ENCODE measurements at places on chromosomes 7 and 10. TPM values are rescaled to one million over a fixed set of nuclear protein-coding genes. Genes with fewer than 3 reads are reported as not detected.

The AFAP1L2 gene
- total RNA-seq = 144 TPM

The SNCG gene
- total RNA-seq = 132 TPM

The TRPV5 gene
- total RNA-seq = 0.22 TPM

The SLC26A3 gene
- total RNA-seq = not detected

DNA sequence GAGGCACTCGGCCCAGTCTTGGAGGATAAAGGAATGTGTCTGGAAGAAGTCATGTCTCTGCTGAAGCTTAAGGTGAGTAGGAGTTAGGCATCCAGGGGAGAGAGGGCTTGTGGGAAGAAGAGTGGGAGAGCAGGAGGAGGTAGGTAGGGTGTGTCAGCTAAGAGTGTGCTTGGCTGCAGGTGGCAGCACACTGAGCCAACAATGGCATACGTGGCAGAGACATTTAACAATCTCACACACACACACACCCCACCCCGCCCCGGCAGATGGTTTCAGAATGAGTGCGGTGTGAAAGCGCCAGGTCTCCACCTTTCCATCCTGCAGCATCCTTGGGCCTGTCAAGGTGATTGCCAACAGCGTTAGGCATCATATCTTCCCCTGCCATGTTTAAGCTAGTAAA, 11.2 kb upstream of the ARPC1A start:
- DNase-seq = no peak

DNA sequence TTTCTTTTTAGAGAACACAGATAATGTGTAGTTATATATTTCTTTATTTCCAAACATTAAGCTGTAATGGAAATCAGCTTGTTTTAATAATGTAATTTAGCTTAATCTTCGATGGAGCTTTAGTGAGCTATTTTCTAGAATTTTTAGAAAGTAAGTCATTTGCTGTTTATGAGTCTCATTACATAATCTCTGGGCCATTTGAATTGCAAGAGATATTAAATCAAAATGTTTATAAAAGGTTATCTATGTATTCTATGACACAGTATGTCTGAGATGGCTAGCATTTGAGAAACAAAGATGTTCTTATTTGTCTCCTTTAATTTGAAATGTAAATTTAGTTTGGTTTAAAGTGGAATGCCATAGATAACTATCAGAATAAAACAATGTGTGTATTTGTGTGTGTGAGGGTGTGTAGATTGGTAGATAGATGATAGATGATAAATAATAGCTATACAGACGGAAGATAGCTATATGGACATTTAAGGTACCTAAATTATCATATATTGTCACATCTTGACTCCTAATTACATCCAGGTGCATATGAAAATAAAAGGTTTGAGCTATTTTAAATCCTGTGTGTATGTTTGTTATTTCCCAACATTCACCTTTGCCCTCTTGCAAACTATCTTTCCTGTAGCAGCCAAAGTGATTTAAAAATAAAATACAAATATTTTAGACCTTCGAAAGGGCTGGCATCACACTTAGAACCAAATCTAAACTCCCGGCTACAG, 478.0 kb upstream of the KLF6 start:
- DNase-seq = no peak

GRCh38 chr10:126455766-126456405, 67.6 kb upstream of the ADAM12 start:
- no peak for DNase-seq

DNA sequence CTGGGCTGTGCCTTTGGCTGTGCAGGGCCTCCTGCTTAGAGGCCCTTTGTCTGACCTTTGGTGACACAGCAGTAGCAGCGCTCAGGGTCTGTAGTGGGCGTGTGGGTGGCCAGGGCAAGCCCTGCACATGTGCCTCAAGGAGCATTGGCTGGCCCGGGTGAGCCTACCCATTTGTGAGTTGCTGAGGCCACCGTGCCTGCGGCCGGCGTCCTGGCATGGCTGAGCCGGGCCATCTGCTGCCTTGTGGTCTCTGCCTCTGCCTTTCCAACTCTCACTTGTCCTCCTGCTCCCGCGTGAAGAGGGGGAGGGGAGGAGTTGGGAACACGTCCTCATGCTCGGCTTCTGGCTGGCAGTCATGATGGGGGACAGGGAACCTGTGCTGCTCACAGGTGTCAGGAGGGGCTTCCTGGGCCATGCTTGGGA, 9.2 kb upstream of the ORAI2 start:
- no peak for DNase-seq

DNA sequence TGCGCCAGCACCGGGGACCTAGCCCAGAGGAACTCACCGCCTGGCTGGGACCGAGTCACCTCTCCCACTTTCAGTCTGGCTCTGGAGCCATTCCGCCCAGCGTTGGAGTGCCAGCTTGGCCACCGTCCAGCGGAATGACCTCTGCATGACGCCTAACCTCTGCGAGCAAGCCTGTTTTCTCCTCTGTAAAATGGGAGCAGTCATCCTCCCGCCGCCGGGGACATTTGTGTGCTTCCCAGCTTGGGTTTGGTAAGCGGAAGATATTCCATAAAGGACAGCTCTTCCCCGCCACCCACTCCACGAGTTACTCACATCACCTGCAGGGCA, 1.3 kb upstream of the ZCCHC24 start:
- peak; percentile 89 for DNase-seq

DNA sequence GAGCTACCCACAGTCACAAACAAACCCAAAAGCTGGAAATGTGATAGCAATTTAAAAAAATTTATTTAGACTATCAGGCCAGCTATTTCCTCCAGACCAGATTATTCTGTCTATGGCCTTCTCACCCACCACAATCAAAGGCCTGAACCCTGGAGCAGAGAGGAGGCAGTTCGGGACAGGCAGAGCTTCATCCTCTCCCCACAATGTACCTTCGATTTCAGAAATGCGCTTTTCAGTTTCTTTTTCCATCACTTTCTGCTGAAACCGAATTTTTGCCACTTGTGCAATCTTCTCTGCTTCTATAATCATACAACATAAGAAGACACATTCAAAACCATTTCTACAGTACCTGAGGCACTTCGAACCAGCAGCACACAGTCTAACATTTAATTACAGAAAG, 29.9 kb downstream of the ERLIN1 start:
- DNase-seq = no peak

DNA sequence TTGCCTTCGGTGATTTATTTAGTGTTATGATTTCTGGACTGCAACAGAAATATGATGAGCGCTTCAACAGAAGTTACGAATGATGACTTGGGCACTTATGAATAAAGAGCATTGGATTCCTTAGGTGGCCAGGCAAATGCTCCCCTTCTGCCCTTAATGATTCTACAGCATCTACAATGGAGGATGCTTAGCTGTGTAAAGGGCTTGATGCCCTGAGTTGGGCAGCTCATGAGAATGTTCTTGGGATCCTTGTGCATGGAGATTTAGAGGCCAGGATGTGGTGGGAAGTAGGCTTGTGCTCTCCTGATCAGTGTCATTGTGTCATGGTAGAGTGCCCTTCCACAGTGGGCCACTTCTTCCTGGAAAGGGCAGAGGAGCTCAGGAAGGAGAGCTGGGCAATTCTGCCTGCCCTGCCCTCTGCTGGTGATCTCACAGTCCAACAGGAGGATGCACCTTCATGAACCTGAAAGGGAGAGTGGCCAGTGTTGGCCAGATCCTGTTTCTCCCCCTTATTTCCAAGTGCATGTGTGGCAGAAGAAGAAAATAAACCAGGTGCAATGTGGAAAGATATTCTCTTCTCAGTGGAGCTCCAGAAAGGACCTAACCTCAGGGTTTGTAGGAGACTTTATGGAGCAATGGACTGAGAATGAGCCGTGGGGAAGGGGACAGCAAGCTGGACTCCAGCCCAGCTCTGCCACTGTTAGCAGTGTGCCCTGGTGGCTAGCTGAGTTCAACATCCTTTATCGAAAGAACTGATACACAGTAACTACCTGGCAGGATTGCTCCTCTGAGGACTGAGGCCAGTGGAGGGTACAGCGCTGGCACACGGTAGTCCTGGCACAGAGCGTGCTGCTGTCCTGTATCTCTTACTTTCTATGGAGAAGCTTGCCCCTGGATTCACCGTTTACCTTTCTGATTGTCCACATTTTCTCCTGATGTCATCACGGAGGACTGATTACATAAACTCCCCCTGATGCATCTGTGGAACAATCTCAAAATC, 182.9 kb downstream of the BMPER start:
- no peak for DNase-seq

- no peak for DNase-seq
These were observed 244.3 kb upstream of the PHYHIPL start for GRCh38 chr10:58932126-58932525.

GRCh38 chr7:149475121-149476045, 14.5 kb upstream of the ZNF777 start:
- no peak for DNase-seq

DNA sequence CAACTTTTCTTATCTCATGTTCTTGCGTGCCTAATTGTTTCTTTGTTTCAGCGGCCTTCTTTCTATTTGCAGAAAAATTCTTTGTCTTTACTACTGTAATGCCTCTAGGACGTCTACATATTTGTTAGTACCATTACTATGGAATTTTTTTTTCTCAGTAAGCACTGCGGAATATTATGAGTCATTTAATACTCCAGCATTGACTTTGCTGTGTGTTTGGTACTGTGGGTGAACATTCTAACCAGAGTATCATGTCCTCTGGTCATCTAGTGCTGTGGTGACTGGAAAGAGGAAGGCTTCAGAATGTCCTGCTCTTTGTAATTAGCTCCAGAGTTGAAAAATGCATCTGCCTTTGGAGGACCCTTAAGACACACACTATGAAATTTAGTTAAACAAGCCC, 58.5 kb upstream of the FERD3L start:
- no peak for DNase-seq

DNA sequence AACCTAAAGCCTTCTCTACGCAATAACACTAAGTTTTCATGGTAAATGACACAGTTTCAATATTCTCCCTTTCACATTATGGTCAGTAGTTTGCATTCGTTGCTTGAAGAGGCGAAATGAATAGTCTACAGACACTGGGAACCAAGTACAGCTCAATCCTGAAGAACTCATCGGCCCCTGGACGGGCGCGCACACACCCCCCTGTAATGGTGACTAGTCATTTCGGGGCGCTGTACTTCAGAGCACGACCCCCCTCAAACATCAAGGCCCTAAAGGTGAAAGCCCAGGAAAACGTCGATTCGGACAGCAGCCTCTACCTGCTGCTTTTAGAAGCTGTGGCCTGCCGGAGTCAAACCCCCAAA, 1.0 kb downstream of the NT5C2 start:
- DNase-seq = no peak

All from sciatic nerve (tissue), 2 donors.